ENCODE measurements at places on chromosomes 13 and 19.

- DNase-seq, result no peak
Measured at GRCh38 chr13:34361560-34361959, 543.6 kb downstream of the RFC3 start.

DNA sequence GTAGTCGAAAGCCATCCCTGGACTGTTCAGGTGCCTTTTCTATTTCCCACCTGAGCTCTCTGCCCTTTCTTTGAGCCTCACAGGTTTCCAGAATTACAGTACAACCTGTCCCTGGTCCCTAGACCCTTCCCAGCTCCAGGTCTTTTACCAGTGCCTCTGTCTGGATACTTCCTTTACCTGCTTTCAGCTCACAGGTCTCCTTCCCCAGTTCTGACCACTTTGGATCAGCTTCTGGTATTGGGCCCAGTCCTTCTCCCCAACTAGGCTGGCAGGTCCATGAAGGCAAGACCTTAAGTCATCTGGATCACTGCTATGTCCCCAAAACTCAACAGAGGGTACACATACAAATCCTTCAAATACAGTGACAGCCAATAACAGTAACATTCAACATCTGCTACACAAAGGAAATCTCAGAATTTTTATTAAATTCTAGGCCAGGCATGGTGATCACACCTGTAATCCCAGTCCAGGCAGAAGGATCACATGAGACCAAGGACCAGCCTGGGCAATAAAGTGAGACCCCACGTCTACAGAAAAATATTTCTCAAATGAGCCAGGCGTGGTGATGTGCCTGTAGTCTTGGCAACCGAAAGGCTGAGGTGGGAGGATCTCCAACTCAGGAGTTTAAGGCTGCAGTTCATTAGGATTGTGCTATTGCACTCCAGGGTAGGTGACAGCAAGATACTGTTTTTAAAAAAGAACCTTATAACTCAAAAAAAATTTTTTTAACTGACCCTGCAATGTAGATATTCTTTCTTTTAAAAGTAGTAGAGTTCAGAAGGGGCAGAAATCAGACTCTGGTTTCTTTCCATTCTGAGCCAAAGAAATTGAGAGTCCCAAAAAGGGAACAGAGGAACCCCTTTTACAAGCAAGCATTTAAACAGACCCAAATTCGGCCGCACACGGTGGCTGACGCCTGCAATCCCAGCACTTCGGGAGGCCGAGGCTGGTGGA lies 1.3 kb downstream of the RPS16 start:
- no peak for DNase-seq

GRCh38 chr13:74246487-74246886 lies 112.3 kb upstream of the KLF12 start:
- no peak for DNase-seq

DNA sequence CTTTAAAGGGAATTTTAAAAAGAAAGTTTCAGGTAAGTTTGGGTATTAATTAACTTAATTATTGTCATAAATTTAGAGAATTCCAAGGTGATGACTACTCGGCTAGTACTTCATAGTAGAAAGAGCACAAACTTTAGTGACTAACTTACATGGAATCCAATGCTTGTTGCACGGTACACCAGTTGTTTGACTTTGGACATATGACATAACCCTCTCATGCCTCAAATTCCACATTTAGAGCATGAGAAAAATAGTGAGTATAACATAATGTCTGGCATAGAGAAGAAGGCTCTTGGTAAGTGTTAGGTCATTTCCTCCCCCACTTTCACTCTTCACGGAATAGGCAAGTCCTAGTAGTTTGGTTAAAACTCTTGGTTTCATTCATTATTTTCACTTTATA lies 1249.4 kb upstream of the SLC10A2 start:
- DNase-seq, result no peak

DNA sequence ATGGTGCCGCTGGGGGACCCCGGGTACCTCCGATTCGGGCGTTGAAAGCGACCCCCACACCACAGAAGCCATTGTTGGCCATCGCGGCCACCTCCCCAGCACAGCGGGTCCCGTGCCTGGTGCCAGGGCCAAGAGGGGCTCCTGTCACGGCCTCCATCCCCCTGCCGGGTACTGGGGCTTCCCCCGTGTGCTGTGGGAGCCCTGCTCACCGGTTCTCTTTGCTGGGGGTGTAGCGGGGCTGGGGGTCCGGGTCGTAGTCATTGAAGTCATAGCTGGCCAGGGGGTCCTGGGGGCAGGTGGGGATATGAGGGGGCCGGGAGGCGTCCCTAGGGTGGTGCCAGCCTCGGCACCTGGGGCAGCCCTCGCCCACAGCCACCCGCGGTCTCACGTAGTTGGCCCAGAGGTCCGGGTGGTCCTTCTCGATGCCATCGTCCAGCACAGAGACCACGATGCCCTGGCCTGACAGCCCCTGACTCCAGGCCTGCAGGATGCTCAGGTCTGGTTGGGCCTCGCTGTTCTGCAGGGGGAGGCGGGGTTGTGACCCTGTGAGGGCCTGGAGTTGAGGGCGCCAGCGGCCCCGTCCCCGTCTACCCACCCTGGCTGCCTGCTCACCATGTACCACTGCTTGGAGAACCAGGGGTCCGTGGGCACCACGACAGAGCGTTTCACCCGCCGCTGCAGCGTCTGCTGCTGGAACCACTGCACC lies 2.4 kb downstream of the PCSK4 start:
- no peak for DNase-seq

DNA sequence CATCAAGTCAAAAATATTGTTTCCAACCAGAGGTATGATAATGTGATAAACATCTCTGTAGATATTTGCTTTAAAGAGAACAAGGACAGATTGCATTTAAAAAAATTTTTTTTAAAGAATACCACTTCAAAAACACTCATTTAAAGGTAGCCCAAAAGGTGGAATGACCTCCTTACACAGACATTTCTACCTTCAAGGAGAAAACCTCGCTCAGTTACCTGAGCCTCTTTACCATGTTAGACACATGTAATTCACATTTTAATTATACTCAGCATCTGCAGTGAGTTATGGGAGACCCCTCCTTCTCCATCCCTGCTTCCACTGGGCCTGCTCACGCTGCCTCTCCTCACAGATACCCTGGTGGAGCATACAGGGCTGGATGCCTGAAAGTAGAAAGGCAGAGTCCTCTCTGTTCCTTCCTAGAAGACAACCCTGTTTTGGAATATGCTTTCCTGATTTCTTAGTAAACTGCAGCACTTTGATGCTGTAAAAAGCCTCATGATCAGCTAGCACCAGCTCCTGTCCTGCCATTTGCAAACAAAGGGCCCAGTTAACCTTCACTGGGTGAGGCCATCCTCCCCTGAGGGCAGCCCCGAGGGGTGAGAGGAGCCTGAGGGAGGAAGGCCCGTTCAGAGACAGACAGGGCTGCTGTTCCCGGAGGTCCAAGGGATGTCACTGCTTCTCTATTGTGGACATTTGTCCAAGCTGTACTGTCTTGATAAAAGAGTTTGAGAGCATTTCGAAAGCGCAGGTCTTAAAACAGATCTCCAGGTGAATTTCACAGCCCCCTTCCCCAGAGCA lies 117.8 kb downstream of the IRS2 start:
- no peak for DNase-seq

- DNase-seq, result no peak
Measured at GRCh38 chr19:3142292-3142670, 6.4 kb downstream of the GNA15 start.

DNA sequence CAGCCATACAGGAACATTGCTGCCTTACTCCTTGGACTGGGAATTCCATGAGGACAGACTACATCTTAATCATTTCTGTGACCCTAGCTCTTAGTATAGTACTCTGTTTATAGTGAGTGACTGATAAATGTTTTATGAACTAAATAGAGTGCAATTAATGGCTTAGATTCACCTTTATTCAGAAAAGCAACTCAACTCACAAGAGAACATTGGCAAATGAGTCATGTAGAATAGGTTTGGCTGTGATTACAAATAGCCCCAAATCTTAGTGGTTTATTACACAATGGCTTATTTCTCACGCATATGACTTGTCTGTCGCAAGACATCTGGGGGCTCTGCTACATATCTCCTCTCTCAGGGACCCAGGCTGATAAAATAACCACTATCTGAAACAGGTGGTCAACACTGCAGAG lies 121.6 kb upstream of the KL start:
- no peak for DNase-seq

GRCh38 chr19:50191216-50191615 lies 12.2 kb upstream of the MYH14 start:
- DNase-seq, result no peak

DNA sequence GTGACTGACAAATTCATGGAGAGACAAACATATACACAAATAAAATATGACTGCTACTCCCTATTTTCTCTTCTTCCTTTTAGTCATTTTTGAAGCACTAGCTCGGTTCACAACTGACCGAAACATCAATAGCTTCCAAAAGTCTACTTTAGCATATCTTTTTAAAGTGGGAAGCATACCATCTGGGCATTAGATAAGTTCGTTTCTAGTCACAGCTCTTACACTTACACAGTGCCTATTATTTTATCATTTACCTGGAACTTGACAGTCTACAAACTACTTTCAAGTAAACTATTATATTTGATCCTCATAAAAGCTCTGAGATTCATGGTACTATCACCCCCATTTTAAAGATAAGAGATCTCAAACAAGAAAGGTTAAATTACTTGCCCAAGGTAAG lies 458.5 kb downstream of the LMO7 start:
- no peak for DNase-seq

DNA sequence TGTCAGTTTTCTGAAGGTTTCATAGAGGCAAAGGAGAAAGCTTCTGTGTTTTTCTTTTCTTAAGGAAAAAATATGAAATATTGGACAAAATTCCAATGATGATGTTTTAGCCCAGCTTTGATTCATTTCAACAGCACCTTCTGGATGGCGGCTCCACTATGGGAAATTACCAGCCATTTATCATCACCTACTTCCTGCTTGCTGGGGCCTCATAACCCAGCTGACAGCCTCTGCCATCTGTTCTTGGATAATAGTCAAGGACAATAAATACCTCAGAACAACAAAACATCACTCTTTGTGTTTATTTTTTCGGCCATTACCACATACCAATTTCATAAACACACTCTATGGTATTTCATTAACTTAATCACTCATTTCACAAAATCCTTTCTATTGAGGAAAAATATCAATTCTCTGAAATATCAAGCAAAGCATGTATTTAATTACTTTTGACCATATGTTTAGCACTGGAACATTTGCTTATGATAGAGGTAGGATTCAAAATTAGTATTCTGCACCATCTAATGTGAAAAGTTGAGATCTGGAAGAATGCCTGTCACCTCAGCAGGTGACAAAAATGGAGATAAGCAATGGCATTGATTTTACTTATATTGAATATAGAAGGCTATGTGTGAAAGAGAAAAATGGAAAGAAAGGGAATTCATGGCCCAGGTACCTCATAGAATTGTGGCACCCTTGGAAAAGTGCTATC lies 629.7 kb downstream of the LIG4 start:
- DNase-seq, result no peak

DNA sequence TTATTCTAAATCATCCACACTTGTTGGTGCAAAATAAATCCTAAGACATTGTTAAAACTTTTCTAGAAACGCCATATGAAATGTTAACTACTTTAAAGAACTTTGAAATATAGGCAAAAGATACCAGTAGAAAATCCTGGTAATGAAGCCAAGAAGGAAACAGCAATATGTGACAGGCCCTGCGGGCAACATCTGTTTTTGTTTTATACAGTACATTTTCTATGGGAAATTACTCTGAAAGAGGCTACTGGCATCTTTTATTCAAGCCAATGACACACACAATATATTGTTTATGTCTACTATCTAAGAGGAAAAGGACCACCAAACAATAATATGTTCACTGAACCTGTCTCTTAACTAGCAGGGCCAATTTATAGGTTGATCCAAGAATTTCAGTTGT lies 829.7 kb downstream of the PCDH17 start:
- no peak for DNase-seq

GRCh38 chr13:26424181-26424580 lies 133.3 kb upstream of the WASF3 start:
- peak; percentile 66 for DNase-seq

- no peak for DNase-seq
Measured at GRCh38 chr19:49609499-49610092, 18.6 kb downstream of the PRR12 start.

- no peak for DNase-seq
Measured at GRCh38 chr19:44745887-44746600, 2.5 kb upstream of the BCL3 start.

DNA sequence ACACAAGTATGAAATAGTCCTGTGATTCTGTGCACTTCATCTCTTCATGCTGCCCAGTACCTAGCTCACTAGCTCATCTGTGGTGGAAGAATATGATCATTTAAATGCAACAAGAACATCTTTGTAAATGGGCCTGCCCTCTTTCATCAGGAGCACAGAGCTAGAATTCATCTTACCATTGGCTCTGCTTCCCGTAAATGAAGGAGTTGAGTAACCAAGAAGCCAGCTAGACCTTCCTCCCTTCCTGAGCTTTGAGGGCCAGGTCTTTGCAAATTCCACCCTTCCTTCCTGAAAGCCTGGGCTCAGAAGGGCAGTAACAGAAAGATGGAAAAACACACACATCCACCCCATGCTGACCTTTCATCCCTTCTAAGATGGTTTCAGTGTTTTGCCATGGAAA lies 82.0 kb downstream of the FRY start:
- no peak for DNase-seq

DNA sequence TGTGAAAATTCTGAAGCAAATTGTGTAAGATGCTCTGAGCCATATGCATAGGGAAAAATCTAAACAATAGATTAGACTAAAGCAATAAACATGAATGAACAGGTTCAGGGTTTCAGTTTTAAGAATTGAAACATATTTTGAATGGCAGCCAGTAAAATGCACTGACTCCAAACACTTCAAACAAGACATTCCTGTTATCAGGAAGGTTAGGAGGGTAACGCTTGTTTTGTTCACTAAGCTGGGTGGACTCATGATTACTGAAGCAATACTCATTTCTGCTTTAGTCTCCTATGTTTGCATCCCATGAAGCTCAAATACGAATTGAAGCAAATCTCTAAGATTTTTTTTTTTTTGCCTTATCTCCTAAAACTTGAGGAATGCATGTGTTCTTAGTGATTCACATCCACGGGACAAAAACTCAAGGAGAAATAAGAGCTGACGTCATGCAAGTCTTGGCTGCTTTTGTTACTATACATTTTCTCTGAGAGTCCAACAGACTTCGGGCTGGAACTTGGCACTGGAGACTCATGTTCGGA lies 29.1 kb upstream of the IGFL4 start:
- no peak for DNase-seq

Measured in ascending aorta (tissue), 2 donors.